A549 (cell line): ENCODE measurements at places on chromosomes 3 and 15. TPM values are rescaled to one million over a fixed set of nuclear protein-coding genes. Genes with fewer than 3 reads are reported as not detected.
A peak's percentile ranks its signal among the peaks of the same experiment; 100 is the strongest.

Gene SPATA12
- 0.18 to 0.24 TPM (median 0.18 TPM) in 3 replicates for polyA plus RNA-seq

DNA sequence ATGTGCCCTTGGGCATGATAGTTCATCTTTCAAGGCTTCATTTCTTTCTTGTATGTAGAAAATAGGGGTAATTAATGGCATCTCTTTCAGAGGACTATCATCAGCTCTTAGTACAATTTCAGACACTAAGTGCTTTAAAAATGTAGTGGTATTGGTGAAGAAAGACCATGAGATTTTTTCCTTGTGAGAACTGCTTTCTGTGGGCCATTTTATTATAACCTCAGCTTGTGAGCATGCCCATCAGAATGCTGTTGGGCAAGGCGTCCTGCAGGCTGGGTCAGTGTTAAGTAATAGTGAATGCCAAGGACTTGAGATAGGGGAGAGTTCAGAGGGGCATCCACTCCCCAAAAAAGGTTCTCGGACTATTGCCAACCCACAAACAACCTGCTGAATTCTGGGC is 187.9 kb downstream of the GHSR start:
- no peak for DNase-seq

GRCh38 chr3:66162766-66163165 is 58.0 kb upstream of the SLC25A26 start:
- DNase-seq, result no peak

DNA sequence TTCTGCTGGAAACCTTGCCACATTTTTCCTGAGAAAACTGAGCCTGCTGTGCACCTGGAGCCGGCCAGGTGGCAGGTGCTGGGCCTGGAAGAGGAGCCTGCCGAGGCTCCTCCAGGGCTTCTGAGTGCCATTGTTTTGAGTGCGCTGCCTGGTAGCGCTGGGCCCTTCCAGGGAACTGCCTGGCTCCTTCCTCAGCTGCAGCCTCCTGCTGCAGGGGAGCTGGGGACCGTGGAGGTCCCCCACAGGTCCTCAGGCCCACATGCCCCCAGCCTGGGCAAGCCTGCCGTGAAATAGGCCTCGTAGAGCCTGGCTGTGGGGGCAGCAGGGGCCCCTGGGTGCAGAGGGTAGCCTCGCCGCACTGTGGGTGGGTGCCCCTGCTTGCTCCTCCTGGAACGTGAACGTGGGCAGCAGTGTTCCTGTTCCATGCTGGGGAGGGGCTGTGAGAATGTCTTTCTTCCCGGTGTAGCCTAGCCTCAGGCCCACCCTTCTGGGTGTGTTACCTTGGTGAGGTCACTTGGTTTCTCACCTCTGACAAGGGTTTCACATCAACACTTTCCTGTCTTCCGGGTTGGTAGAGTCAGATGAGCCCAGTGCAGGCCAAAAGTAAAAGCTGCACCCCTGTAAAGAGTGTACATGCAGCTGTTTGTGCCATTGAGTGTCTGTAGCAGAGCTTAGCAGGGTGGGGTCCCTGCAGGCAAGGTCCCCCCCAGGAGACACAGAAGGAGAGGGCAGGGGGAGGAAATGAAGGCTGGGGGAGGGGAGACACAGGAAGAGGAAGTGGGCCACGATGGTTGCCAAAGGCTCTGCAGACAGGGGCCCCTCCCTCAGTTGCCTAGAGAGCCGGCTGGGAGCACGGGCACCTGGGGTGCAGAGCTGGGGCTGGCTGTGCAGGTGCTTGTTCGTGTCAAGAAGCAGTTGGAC is 34.5 kb downstream of the KLF13 start:
- DNase-seq, result no peak

DNA sequence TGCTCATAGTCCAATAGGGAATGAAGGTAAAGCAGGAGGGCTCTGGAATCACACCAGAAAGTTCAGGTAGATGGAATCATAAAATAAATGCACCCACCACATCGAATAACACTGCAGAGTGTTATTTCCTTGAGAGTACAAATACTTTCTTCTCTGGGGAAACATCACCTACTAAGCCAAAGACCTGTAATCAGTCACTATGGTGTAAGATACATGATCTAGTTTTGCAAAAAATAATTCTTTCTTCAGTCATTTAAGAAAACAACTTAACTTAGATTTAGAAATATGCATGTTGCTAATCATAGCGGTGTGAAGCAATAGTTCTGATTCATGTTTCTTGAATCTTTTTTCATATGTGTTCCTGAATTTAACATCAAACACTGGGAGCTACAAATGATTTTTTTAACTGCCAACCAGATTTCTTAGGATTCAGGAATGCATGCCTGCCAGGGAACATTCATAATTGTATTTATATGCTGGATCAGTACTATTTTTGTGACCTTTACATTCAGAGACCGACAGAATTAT is 40.2 kb upstream of the MEIS2 start:
- no peak for DNase-seq

DNA sequence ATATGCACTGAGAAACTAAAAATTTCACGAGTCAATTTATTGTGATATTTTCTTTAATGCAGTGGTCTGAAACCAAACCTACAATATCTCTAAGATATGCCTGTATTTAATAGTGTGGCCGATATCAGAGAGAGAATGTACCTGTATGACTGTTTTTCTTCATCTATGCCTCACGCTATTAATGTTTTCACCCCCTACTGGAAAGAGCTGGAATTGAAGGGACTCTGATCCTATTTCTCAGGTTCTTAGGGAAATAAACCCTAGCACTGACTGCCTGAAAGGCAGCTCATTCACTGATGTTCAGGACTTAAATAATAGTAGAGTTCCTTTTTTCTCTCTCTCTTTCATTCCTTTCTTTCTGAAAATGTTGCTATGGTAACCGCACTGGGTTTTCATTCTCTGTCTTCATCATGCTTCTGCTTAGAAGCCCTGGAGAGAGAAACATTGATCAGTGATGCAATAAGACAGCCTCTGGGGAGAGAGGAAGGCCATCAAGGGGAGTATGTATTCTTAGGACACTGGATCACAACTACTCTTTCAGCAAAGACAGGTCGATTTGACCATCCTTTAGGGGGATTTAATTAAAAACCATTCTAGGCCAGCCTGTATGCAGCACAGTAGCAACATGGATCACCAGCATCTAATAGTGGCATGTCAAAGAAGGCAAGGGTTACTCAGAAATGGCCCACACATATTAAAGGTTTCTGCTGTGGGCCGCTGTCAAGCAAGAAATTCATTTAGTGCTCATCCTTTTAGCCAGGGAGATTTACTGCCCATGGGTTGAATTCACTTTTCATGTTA is 1135.7 kb downstream of the IGSF11 start:
- DNase-seq, result peak; percentile 52

DNA sequence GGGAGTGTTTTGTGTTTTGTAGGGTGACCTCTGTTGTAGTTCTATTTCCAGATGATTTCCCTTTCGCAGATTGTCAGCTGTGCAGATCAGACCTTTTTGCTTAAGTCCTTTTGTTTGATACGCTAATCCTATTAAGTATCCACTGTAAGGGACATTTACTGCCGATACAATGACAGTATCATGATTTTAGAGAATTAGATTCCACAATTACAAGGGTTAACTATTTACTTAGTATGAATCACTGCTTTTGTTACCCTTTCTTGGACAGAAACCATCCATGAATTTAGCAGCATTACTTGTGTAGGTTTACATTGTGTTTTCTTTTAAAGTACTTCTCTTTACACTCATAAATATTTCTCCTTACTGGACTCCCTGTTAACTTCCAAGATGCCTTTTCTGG is 31.4 kb downstream of the ZNF662 start:
- DNase-seq, result no peak

DNA sequence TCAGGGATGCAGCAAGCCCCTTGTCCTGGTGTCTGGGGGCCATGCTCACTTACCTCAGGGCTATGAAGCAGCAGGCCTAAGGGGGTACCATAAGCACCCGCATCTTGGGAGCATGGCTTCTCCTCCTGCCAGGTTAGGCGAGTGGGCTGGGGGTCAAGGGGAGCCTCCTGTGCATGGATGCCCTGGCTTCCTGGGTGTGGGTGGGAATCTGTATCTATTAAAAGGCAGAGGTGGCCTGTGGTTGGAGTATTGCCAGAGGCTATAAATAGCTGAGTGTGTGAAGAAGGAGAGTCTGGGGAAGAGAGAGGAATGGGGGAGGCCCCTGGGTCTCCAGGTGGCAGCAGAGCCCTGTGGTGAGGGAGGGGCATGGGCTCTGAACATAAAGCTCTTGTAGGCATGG is 19.5 kb downstream of the ACVR2B start:
- DNase-seq, result no peak

DNA sequence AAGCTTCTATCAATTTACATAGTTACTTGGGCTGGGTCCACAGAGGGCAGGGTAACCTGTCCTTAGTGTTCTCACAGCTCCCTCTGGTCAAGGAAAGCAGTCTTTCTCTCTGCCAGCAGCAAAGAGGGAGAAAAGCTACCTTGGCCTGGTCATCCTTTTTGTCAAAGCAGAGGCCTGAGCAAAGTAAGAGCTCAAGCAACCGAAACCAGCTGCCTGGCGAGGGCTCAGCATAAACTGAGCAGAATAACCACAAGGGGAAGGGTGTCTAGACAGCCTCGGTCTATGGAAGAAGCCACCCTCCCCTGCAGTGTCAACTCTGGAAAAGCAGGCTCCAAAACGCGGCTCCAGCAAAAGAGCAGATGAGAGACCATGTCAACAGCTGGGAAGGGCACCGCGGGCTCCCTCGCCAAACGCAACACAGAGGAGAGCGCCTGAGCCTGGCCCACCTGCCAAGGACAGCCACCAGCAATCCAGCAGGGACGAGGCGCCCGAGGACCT is 17.4 kb downstream of the LRIG1 start:
- no peak for DNase-seq
